ENCODE measurements at places on chromosomes 1 and 21.

DNA sequence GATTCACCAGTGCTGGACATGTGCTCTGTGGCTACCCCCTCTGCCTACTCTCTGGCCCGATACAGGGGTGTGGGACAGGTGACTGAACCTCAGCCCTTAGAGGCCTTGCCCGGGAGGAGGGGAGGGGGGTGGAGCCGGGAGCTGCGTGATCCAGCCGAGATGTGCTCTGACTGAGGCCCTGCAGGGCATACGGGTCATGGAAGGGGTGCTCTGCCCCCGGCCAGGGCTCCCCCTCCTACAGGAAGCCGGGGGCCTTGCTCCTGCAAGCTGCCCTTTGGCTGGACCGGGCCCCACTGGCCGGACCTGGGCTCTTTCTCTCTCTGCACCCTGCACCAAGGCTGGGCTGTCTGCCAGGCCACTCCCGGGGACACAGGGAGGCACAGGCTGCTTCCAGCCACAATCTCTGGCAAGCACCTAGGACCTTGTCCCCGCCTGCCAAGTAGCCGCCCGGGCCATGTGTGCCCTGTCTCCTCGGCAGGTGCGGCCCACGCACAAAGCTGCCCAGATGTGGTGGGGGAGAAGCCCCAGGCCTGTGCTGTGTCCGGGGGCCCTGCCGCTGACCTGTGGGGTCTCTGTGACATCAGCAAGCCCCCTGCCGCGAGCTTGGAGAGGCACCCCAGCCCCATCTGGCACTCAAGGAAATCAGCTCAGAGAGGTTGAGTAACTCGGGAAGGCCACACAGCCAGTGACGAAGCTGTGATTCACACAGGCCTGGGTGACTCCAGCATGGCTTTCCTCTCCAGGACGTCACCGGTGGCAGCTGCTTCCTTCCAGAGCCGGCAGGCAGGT, 1.5 kb downstream of the SCNN1D start:
- DNase-seq = peak; percentile 83

- no peak for DNase-seq
These were observed 74.9 kb downstream of the FCRL5 start for GRCh38 chr1:157477419-157477818.

GRCh38 chr1:47675047-47675675, 237.3 kb downstream of the FOXD2 start:
- no peak for DNase-seq

GRCh38 chr1:92944901-92945747, 16.1 kb downstream of the DIPK1A start:
- no peak for DNase-seq

- DNase-seq = no peak
These were observed 32.1 kb upstream of the SCYL3 start for GRCh38 chr1:169925505-169926482.

DNA sequence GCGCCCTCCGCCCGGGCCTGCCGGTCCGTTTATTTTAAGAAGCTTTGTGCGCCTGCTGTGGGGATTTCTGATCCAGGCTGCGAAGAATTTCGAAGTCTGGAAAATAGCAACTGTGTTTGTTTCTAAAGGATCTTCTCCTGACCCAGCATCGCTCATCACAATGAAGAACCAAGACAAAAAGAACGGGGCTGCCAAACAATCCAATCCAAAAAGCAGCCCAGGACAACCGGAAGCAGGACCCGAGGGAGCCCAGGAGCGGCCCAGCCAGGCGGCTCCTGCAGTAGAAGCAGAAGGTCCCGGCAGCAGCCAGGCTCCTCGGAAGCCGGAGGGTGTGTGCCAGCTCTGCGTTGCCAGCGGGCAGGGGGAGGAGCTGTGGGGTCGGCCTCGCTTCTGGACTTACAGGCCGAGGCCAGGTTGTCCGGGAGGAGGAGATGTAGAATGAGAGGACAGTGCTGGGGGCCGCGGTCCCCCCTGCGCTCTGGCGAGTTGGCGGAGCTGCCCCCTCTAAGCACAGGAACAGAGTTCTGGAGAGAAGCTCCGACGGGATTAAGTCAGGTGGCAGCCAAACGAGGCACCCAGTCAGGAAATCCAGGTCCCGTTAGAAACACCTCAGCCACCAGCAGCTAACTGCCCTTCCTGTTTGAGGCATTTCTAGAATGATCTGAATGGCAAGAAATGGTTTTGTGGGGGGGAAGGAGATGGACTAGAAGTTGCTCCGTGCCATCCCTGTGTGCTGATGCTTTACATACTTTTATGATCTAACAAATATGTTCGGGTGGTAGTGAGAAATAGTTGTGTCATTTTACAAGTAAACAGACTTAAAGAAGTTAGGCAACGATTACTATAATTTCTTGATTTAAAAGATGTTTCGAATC, 948 bp downstream of the TXLNA start:
- DNase-seq = peak; percentile 77

DNA sequence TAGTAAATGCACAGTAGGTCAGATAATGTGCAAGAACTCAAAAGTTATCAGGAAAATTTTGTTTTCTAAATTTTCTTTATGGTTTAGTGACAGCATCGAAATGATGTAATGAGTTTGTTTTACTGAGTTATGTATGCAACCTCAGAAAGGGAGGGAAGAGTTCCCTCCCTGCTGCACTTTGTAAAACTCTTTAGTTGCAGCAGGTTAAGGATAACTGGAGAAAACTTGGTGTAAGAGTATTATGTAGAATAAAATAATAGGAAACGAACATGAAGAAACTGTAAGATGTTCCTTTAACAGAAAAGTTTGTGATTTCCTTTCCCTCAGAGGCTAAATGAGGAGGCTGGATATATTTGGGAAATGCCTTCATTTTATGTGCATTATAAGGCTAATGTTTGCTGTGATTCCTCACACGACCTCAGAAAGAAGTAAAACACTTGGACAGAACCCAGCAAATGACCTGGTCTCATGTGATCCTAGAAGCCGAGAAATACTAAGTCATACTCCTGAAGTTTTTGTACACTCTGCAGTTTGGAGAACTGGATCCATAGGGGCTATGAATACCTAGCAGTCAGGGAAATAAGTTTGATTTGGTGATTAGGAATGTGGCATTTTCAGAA, 35.4 kb downstream of the ADGRL2 start:
- no peak for DNase-seq

DNA sequence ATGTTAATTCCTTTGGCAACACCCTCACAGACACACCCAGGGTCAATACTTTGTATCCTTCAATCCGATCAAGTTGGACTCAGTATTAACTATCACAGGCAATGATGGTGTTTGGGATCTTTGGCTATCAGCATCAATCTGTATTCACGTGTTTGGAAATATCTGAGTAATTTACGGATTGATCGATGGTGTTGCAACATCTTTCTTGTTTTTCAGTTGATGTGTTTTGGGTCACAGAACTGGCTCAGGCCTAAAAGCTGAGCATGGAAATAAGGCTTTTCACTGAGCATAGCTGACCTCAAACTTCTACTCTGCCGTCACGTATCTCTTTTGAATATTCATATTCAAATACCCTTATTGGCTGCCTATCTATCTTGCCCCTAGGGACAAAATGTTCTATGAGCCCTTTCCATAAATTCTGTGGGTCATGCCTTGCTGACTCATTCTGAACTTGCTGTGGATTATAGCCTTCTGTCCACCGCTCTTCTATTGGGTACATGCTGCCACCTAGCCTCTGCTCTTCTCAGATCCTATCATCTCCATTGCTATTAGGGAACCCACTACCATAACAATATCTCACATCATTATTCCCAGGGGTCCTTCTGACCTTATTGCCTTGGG, 156.0 kb downstream of the PDE4B start:
- DNase-seq = no peak

GRCh38 chr21:43654806-43655489, 4.3 kb downstream of the HSF2BP start:
- DNase-seq = no peak

DNA sequence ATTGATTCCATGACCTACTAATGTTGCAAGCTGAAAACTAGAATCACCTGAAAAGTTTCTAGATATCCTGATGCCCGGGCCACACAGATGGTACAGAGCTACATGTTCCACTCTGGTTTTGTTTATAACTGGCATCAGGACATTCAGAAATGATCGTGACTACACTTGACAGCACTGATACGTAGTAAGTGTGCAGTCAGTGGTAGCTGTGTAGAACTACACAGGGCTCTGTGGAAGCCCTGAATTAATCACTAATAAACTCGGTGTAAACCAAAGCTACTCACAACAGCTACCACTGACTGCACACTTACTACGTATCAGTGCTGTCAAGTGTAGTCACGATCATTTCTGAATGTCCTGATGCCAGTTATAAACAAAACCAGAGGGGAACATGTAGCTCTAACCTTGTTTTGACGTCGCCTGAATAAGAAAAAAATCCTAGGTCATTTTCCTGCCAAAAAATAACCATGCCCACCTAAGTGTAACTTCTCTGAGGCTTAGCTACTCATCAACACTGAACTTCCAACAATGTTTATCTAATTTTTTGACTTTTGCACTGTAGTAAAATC, 149.7 kb downstream of the TGFBR3 start:
- DNase-seq = no peak

- no peak for DNase-seq
These were observed 134.6 kb upstream of the LRRC7 start for GRCh38 chr1:69433073-69433472.

GRCh38 chr1:43304314-43304681, 3.5 kb downstream of the TIE1 start:
- DNase-seq = peak; percentile 36

- DNase-seq = no peak
These were observed 4.6 kb downstream of the MAB21L3 start for GRCh38 chr1:116115476-116116439.

DNA sequence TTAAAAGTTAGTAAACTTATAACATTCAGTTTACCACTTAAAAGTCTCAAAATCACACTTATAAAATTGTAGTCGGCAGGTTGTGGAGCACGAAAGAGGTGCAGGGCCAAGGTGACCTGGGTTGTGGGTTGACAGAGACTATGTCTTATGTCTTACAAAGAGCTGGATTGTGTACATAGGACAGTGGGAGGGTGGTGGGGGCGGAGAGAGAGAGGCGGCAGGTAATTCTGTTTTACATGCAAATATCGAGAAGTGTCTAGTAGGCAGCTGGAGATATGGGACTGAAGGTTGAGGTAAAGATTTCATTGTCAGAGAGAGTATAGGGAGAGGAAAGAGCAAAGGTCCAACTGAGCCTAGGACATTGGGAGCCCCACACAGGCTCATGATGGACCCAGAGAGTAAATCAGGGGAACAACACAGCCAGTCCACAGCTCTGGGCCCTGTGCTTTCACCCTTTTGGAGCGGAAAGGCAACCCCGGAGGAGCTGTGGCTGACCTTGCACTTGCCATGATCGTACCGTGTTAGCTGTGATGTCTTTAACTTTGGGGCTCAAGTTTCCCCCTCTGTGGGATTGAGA, 28.1 kb upstream of the ZBTB18 start:
- no peak for DNase-seq

DNA sequence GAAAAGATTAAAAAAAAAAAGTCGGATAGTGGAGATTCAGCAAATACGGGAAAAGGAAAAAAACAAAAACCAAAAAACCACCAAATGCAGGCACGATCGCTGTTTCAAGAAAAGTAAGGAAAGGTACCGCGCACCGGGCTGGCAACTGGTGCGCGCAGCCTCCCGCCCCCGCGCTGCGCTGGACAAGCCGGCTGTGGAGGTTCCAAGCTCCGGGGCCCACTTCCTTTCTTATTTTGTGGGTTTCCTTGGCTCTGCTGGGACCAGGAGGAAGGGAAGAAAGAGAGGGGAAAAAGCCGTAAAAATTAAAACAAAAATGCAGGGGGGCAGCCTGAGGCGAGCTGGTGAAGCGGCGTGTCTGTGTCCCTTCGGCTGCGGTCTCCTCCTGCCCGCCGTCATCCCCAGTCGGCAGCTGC, 233 bp downstream of the ADAMTS5 start:
- DNase-seq = no peak

DNA sequence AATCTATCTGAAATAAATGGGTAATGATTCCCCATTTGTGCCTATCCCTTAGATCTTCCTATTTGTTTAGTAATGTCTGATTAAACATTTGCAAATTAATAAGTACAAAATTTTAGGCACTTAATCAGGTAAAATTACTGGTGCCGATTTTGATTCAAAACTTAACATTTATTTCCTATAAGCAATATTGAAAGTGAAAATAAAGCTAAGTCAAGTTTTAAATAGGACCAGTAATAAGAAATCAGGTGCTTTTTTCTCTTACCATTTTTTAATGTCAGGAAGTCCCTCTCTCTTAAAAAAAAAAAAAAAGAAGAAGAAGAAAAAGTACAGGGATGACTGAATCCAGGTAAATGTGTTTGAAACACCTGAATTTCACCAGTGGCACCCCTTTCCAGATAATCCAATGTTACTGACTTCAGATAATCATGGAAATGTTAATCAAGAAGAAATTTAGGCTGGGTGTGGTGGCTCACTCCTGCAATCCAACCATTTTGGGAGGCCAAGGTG, 836 bp upstream of the GBP4 start:
- DNase-seq = no peak

DNA sequence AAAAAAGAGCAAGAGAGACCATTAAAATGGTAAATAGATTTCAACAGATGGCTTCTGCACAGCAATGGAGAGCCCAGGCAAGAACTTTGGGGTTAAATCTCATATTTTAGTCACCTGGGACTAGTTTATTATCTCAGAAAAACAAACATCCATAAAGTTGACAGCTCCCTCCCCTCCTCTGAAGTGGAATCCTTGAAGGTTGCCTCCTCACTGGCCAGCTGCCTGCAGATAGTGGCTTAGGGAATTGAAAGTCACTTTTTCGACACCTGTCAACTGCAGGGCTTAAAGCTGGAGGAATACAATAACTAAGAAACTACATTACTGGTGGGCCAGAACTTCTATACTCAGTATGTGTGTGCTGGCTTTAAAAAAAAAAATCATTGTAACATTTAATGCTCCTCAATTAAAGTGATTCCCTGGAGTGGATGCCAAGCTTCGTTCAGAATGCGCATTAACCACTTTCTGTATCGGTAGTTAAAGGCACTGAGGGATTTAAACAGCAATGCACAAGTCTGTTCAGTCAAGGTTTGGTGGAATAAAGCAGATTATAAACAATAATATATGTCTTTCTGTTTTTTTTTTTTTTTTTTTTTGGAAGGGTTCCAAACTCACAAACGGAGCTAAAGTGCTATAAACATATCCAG, 52.5 kb downstream of the LHX4 start:
- DNase-seq = no peak

DNA sequence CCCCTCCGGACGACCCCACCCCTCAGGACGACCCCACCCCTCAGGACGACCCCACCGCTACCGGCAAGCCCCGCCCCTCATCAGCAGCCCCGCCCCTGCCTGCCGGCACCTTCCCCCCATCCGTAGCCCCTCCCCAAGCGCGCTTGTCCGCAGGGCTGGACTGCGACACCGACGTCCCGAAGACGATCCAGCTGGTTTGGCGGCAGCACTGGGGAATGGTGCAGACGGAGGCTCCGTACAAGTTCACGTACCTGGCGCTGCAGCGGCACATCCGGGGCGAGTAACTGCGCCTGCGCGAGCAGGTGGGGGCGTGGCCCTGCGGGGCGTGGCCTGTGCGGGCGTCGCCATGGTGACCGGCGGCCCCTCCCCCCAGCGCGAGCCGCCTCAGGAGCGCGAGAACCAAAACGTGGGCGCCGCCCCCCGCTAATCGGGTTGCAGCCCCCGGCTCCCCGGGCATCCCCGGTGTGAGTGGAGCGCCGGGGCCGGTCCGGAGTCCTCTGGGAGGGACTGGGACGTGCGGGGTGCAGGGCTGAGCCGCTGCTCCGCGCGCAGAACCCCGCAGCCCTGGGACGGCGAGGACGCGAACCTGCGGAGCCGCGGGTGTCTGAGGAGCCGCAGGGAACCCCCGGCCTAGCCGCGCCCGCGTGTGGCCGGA, 4.9 kb downstream of the RNF223 start:
- DNase-seq = peak; percentile 90

- DNase-seq = no peak
These were observed 885.2 kb upstream of the ADGRL2 start for GRCh38 chr1:80915491-80915890.
